ENCODE measurements at places on chromosomes 16 and 17.

DNA sequence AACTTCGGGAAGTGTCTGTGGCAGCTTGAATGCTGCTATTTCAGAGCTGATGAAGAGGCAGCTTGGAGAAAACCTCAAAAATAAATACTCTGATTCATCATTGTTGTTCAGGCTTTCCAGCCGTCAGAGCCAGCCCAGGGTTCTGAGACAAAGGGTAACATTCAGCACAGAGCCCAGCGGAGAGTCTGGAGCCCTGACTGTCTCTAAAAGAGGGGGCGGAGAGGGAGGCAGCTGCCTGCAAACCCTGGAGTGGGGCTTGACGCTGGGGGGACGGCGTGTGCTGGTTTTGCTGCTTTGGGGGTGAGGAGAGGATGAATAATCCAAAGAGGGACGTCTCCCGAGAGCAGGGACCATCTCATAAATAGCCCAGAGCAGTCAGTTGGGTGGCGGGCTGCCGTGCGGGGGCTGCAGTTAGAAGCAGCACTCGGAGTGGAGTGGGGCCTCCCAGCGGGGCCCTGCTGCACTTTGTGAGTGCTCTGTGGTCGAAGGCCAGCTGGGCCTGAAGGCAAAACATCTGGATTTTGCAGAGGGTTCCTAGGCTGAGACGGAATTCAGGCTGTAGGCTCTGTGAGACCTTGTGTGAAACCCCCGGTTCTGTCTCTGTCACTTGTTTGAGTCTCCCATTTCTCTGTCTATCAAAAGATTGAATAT is 237.8 kb downstream of the PRKCA start:
- DNase-seq = no peak

DNA sequence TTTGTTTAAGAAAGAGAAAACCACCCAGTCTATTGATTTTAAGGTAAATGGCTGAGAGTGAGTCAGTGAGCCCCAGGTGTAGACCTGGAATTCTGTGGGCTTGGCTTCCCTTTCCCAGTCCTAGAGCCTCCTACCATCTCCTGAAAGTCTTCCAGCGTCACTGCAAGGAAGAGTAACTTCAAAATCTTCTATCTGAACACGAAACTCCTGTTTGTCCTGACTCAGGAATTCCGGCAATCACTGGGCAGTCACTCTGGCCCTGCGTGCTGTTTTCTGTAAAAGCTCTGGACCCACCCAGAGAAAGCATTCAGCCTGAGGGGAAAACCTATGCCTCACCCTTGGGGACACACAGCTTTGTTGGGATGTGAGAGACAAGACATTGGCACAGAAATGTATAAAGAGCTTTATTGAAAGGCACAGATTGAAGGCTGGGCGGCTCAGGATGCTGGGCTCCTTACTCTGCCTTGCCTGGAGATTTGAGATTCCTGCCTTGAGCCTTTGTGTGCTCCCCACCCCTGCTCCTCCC is 15.9 kb downstream of the MINK1 start:
- no peak for DNase-seq

DNA sequence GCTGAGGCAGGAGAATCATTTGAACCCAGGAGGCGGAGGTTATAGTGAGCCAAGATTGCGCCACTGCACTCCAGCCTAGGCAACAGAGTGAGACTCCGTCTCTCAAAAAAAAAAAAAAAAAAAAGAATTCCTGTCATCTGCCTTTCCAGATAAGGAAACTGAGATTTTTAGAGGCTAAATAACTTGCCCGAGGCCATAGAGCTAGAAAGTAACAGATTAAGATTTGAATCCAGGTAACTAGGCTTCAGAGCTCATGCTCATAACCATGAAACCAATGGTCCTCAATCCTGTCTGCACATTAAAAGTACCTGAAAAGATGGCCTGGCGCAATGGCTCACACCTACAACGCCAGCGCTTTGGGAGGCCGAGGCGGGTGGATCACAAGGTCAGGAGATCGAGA is 9.5 kb downstream of the NCBP3 start:
- no peak for DNase-seq

DNA sequence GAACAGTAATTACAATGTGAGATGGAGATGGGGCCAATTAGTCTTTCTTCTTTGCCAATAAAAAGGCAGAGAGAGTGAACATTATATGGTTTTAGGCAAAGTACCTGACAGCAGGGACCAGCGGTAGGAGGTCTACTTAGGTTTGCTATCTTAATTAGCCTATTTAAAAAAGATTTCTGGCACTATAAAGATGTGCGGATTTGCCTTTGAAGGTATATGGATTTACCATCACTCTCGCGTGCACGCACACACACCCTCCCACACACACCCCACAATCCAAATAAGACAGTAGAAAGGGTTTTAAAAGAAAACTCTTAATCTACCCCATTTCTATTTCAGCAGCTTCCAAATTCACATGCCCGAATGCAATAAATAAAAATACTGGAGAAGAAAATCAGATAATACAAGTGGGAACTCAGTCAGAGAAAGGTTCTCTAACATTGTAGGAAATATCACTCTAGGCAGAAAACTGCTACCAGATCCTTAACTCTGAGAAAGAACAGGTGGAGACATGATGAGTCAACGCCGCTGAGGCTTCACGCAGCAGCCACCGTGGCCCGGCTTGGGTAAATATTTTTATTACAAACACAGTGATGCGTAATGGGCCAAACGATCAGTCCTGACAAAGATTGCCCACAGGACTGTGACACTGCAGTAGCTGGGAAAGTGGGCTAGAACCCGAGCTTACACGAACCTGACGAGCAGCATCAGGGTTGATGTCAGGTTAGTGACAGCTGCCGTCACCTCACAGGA is 66.6 kb upstream of the AXIN2 start:
- DNase-seq = peak; percentile 92

DNA sequence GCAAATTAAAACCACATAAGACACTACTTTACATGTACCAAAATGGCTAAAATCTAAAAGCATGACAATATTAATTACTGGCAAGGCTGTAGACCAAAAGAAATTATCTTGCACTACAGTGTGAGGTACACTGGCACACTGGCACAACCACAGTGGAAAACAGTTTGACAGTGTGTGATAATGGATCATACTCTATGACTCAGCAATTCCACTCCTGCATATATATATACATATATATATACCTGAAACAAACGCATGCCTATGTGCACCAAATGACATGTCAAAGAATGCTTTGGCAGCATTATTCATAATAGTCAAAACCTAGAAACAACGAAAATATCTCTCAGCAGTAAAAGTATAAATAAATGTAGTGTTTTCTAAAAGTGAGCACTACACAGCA is 4.6 kb upstream of the DYNLRB2 start:
- DNase-seq = no peak

DNA sequence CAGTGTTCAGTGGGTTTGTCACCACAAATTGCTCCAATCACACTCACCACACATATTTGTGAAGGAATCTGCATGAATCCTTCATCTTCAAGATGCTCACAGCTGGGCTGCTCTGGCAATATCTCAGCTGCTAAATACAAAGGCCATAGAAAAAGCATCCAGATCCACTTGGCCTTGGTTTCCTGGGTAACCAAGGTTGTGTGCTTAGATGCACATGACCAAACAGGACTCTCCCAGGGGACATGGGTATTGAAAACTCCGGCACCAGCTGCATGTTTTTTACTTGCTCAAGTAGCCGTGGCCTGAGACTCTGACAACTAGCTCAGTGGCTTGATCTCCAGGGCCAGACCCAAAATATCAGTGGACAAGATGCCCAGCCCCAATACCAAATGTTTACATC is 131.3 kb downstream of the CBLN1 start:
- DNase-seq = no peak

DNA sequence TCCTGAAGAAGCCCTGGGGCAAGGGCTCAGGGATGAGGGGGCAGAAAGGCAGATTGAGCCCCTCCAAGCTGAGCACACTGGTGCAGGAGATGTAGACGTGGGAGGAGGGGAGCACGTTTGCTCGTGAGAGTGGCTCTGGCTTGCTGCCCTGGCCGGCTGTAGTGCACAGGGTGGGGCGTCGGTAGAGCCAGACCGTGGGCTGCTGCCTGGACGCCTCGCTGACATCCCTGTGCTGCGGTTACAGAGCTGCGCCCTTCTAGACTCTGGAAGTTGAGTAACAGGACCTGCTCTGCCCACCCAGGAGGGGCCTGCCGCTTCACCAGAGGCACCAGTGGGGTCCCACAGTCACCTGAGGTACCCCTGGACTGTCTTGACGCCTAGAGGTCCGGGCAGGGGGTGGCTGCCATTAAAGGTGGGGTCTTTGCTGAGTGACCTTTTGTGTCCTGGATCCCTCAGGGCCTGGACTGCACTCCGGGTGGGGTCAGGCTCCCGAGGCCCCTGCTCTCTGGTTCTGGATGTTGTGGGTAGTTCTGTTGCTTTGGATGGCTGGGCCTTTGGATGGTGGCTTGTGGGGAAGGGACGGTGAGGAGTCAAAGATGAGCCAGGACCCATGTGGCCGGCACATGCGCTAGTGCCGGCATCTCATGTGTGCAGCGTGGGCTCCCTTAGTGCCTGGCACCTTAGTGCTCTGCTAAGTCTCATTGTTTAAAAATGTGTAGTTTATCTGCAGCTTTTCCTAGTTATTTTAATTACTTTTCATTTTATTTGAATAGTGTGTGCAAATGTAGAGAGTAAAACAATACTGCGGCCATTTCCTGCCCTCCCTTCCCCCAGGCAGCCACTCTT is 41.7 kb downstream of the PGS1 start:
- no peak for DNase-seq

- no peak for DNase-seq
Measured at GRCh38 chr17:69086641-69087040, 25.9 kb upstream of the ABCA9 start.

DNA sequence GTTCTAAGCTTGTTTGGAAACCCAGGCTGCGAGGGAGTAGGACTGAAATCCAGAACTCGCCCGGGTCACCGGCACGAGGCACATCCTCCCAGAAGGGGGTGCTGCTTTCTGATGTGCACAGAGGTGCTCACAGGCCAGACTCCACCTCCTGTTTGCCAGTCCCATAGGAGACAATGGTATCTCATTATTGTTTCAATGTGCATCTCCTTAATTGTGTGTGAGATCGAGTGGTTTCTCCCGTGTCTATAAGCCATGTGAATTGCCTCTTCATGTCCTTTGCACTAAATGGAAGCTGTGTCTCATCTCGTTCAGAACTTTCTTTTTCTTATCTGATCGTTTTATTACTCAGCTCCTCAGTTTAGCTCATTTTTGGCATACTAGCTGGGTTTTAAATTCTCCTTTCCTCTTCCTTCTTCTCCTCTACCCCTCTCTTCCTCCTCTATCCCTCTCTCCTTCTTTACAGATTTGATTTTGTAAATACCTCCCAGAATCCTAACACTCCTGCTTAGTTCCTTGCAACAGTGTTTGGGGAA is 32.1 kb upstream of the PRKCB start:
- peak; percentile 48 for DNase-seq

DNA sequence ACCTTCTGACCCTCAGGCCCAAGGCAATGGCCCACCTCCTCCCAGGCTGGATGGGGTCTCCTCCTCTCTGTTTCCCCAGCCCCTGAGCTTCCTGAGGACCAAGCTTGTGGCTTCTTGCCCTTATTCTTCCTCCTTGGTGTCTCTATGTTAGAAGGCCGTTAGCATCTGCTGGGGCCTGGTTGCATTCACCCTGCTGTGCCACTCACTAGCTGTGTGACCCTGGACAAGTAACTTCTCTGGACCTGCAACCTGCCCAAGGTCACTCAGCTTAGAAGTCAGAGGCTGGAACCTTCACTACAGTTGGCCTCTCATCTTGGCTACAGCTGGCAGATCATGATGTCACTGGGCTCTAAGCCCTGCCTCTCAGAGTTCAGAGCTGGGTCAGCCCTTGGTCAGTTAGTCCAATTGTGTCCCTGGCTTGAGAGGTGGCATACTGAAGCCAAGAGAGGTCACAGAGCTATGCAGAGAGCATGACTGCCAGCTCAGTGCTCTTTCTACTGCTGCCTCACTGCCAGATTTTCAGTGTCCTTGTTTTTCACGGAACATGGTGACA is 3.0 kb downstream of the MT2A start:
- no peak for DNase-seq

DNA sequence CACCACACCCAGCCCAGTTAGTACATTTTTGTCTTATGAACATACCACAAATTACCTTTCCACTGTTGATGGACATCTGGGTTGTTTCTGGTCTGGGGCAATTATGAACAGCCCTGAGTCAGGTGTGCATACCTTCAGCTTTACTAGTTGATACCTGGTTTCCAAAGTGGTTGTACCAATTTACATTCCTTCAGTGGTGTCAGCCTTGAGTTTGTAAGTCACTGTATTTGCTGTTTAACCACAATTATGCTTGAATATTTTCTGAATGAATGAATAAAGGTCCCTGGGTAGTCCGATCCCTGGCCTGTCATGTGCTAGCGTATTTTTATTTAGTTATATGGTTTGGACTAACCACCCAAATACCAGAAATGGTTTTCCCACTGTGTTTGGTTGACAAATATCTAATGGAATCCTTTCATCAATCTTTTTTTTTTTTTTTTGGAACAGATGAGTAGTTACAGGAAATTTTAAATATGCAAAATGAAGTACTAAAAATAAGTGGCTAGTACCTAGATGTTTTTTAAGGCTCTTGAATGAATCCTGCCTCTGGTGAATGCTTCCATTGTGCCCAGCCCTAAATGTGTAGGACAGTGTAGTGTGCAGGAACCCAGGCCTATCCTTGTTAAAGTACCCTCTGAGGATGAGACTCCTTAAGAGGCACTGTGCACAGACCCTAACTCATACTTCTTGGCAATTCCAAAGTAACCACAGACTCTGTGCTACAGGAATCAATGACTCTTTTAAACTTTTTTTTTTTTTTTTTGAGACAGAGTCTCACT is 3.7 kb downstream of the DUSP14 start:
- DNase-seq = peak; percentile 80

DNA sequence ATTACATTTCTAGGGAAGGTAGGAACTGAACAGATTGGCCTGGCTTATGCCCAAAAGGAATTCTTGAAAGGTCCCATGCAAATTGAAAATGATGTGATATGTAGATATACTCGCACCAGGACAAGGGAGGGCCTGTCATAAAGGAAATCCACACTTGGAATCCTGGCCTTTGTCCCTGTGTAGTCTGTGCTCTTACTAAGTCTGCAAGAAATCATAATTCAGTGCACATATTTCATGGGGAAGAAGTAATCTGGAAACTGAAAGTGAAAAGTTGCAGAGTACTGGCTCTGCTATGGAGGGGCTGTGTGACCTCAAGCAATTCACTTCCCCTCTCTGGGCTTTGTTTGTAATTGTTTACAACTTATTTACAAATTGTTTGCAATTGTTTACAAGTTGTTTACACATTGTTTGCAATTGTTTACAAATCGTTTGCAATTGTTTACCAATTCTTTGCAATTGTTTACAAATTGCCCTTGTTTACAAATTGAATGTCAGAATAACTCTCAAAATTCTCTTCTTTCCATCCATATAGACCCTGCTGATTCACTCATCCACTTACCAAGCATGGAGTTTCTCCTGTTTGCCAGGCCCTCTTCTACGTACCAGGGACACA is 12.9 kb downstream of the SCNN1G start:
- DNase-seq = no peak

DNA sequence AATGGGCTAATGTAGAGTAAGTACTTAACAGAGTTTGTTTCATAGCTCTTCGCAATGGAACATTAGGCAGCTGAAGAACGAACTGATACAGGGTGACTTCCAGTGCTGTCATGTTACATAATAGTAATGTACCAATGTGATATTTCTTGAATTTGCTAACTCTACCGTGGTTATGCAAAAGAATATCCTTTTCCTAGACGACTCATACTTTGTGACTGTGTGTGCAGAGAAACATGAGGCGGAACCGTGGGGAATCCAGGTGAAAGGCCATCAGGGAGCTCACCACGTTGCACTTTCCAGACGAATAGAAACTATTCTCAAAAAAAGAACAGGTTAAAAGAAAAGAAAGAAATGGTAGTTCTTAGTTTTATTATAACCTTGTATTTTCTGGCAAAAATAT is 13.2 kb downstream of the NOB1 start:
- DNase-seq = no peak
